ENCODE measurements at places on chromosomes 6 and 20.

DNA sequence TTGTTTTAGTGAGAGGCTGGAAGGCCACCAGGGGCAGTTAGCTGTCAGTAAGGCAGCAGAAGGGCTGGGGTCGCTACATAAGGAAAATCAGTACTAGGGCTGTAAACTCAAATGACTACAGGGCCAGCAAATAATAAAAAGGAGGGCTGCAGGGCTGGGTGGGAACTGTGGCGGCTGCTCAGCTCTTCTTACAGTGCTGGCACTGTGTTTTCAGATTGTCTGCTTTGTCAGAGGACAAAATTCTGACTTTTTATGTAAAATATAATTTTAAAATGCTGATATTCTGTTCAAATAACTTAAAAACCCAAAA, 23.2 kb downstream of the HLA-A start:
- DNase-seq: no peak

- no peak for DNase-seq
These were observed 88.8 kb upstream of the NFATC2 start for GRCh38 chr20:51631011-51631950.

DNA sequence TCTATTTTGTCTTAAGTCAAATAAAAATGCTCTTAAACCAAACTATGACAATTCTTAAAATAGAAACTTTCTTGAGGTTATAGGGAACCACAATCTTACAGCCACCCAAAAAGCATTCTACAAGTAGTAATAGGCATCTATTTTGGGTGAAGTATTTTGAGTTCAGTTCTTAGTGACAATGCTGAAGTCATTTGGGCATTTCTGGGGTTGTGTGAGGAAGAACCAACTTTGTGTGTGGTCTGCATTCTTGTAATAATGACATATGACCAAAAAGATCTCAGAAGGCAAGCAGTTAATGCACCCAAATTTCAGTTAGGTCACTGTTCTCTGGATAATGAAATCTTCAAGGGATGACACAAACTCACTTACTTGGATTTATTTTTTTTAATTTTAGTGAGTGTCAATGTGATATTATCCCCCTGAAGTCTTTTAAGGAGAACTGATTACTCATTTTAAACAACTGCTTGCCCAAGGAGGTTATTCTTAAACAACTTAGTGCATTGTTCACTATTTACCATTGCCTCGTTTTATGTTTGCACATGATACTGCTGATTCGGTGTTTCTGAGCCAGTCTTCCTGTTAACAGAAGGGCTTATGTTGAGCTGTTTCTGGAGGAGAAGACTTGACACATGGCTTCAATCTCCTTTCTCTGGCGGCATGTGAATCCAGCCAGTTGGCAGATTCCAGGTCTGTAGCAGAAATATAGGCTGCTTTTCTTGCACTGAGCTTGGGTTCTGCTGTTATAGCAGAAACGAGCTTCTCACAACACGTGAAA, 618.9 kb downstream of the BCKDHB start:
- no peak for DNase-seq

DNA sequence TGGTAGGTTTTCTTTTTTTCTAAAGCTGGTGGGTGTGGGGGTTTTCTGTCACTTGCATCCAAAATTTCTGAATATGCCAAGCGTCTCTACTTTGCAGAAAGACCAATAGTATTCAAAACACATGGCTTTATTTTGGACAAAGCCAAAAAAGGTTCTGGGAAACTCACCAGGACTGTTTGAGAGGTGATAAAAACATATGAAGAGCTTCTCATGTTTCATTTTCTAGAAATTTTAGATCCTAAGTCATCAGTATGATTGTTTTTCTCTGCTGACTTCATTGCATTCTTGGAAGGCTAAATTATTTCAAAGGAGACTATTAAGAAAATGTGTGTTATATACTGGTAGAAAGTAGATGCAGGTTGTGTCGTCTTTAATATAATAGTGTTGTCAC, 51.3 kb downstream of the GCLC start:
- no peak for DNase-seq

GRCh38 chr6:92770540-92770939, 648.8 kb downstream of the EPHA7 start:
- no peak for DNase-seq

- DNase-seq: no peak
These were observed 6.0 kb upstream of the DSP start for GRCh38 chr6:7535498-7535897.

- DNase-seq: no peak
These were observed 79.2 kb upstream of the RIPOR2 start for GRCh38 chr6:25014791-25015560.
